ENCODE measurements at places on chromosomes 12 and 14.

- no peak for DNase-seq
These were observed 1029.4 kb downstream of the TRHDE start for GRCh38 chr12:73301530-73301929.

- DNase-seq = no peak
These were observed 4.5 kb upstream of the TBC1D30 start for GRCh38 chr12:64819816-64820402.

DNA sequence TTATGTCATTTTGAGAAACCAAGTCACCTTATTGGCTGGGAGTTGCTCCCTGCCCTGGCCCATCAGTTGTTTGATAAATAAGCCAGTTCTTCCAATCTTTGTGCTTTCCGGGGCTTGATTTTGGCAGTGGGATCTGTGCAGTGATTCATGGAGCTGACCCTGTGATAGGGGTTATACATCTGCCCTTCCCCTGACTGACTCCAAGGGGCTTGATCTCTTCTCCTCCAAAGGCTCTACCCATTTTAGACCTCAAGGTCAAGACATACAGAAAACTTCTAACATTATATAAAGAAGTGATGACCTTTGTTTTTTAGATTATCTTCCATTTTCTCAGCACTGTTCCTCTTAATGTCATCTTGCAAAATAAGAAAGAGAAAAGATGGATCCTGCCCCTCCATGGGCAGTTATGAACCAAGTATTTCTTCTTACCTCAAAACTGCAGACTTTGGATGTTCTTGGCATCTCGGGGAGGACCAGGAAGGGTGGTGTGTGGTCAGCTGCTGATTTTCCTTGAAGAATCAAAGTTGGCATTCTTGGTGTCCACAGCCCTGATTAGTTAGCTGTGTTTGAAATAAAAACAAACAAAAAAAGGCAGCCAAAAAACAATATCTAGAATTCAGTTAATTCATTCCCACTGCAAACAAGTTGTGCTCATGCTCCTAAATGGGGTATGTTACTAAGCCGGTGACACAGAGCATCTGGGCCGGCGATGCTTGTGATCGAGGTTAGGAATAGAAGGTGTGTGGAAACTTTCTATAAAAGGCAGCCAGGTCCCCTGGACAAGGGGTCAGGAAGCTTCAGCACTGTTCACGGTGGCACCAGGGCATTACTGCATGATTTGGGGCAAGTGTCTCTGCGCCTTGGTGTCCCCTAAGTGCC lies 120.2 kb downstream of the SAMD4A start:
- DNase-seq = no peak

GRCh38 chr14:81449114-81449513 lies 49.0 kb upstream of the STON2 start:
- no peak for DNase-seq

GRCh38 chr12:51942056-51942455 lies 9.4 kb upstream of the ACVR1B start:
- no peak for DNase-seq

- DNase-seq = no peak
These were observed 27.1 kb upstream of the CDK17 start for GRCh38 chr12:96427269-96427729.

DNA sequence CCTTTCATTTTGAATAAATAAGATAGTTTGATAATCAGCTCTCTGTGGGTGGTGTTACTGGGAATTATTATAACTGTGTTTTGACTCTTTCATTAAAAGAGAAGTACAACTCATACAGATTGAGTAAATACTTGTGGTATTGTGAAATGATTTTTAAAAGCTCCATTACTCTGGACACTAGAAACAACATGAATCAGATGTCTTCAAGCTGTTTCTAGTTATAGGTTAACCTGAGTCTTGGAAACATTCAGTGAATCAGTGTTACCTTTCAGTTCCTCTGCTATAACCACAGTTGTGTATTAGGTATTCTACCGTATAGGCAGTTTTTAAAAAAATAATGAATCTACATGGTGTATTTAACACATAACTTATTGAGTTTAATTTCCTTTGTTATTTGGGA lies 128.4 kb upstream of the SSTR1 start:
- DNase-seq = no peak

DNA sequence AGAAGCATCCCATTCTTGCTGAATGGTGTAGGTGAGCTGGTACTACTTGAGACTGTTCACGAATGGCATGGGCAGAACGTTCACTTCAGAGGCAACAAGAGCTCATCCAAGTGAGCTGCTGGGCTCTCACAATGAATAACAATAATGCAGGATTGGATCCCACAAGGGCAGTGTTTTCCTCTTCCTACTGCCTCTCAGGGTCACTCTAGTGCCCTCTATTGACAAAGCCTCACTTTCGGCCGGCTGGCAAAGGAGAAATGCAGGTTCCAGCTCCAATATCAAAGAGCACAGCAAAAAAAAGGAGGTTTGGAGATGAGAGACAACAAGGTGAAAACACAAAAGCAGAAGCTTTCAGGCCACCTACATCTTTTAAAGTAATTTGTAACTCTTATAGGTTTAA lies 74.6 kb upstream of the MYF6 start:
- peak; percentile 54 for DNase-seq

DNA sequence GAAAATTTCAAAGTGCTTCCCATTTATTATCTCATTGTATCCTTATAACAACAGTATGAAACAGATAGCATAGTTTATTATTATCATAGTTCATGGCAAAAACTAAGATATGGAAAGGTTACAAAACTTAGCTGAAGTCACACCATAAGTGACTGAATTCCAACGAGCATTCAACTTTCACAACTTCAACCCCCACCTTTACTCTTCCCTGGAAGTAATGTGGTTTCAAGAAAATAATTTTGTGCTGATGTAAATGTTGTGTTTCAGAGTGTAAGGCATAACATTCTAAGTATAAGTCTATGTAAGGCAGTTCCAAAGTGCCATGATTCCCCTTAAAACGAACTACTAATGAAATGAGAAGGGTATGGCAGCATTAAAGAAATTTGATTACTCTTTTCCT lies 454.5 kb downstream of the BCAT1 start:
- DNase-seq = no peak

- no peak for DNase-seq
These were observed 46.3 kb downstream of the TTC8 start for GRCh38 chr14:88870777-88871176.

- DNase-seq = no peak
These were observed 65.1 kb upstream of the PZP start for GRCh38 chr12:9273276-9273675.

GRCh38 chr14:21112255-21112654 lies 11.4 kb downstream of the TMEM253 start:
- DNase-seq = no peak

DNA sequence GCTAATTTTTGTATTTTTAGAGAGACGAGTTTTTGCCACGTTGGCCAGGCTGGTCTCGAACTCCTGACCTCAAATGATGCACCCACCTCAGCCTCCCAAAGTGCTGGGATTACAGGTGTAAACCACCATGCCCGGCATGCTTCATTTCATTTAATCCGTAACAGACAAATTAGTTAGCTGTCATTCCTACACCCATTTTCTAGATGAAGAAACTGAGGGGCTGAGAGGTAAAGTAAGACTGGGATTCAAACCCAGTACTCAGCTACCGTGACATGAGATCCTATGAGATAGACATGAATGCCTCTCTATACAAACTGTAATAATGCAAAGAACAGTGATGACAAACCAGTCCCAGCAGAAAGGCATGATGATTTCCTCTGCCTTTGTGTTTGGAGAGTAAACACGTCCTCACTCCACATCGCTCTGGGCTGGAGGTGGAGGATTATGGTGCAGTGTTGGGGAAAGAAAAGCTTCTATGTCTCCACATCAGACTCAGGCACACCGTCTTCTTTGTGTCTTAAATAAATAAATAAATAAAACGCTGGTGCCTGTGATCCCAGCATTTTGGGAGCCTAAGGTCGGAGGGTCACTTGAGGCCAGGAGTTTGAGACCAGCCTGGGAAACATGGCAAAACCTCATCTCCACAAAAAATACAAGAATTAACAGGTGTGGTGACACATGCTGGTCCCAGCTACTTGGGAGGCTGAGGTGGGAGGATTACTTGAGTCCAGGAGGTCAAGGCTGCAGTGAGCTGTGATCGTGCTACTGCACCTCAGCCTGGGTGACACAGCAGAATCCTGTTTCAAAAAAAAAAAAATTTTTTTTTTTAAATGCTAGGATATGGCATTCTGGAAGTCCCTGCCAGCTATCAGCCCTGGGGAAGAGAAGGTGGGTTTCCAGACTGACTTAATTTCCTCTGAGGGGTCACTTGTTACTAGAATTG lies 10.5 kb downstream of the VSX2 start:
- DNase-seq = no peak

- DNase-seq = no peak
These were observed 5.2 kb upstream of the VDR start for GRCh38 chr12:47909839-47910465.

DNA sequence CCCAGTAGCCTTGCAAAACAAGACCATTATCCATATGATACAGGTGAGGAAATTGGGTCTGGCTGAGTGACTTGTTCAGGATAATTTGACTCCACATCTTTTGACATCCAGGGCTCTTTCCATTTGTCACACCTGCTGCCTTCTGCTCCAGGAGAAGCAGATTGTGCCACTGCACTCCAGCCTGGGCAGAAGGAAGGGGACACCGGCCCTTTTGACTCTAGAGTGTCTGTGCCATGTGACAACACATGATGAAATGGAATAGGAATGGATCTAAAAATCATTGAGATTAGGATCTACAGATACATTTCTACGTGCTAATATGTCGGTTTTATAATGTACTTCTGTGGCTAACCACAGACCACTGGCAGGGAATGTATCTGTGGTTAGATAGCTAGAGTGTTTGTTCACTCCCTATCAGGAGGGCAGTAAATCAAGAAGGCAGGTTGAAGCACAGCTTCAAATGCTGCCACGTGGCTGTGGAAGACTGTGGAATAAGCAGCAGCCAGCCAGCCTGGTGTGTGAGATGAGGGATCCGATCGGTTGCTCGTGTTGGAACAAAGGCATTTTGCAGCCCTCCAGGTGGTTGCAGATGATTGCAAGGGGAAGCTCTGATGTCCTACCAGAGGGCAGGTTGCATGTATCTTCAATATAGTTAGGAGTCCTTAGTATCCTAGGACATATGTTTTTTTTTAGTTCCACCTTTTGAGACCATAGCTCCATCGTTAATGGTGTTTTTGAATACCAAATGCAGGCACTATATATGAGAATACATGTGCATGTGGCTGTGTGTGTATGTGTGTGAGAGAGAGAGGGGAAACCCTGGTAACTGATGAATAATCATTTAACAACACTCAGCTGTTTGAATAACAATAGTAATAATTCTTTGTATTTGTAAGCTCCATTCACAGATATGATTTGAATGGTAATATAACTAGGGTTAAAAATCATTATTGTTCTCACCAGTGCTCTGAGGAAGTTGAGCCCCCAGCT lies 28.6 kb downstream of the EML1 start:
- DNase-seq = no peak

DNA sequence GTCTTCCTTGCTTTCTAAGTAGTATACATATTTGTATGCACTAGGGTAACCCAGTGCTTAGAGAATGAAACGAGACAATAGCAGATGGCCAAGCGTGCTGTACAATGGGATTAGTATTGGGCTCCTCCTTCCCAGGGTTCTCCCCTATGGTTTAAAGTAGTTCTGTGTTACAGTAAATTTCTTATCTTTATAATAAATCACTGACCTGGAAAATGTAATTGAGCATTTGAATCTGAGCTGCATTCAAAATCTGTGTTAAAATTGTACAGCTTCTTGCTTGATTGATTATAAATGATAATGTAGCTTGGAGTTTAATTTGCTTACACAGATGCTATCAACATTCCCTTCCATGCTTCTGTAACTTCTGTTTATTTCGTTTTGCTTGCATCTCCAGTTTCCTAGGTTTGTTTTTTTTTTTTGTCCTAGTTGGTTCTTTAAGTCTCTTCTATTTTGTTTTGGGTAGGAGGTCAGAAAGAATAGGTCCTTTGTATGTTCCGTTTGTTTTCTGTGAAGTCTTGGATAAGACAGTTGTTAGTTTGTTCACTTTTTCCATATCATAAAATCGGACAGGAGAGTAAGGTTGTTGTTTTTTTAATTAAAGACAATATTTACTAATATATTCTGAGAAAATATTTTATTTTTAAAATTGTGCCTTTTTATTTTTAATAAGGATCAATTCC lies 171.2 kb downstream of the ERC1 start:
- DNase-seq = no peak

- DNase-seq = no peak
These were observed 312.2 kb upstream of the ATP2B1 start for GRCh38 chr12:90020881-90021280.

DNA sequence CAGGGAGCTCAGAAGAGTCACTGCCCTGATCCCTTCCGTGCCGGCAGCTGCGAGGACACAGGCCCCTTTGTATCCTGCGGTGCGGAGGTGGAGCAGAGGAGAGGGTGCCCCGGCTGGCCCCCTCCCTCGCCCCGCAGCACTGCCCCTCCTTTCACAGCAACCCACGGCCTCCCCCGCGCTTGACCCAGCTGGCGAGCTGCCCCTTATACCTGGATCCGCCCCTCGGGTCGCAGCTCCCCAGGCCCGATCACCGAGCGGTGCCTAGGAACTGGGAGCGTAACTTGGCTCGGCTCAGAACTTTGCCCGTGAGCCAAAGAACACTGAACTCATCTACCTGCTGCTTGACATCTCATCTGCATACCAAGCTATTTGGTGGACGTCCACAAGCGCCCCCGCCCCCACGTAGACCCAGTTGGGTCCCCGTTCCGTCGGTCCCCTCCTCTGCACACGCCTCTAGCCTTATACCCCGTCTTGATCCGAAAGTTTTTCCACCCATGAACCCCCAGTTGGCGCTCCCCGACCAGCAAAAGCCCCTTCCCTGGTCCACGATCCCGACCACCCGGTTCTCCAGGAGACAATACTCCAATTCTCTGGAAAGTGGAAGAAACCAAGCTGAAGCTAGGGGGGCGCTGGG lies 697 bp upstream of the DNAJC14 start:
- no peak for DNase-seq

DNA sequence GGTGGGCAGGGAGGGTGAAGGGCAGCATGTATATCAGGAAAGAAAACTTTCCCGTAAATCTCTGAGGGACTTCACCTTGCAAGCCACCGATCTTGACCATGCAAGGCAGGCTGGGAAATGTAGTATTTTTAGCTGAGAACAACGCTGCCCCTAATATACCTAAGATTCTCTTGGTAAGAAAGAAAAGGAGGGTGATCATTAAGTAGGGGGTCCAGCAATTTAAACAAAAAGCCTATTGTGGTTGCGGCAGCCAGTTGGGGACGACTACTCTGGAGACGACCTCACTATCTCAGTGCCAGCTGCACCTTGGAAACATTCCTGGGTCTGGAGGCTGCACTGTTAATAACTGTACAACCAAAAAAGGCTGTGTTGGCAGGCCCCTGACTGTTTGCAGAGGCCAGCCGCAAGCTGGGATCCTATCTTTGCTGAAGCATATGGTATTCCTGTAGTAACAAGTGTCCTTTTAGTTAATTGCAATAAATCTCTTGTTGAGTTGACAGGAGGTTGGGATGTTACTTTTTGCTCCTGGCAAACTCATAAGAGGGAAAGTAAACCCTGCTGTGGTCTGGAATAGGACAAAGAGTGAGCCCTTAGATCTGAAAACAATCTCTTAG lies 6.4 kb downstream of the APOLD1 start:
- no peak for DNase-seq

GRCh38 chr14:94345344-94346064 lies 22.4 kb upstream of the SERPINA6 start:
- DNase-seq = no peak
